ENCODE measurements at places on chromosomes 2 and 18. TPM values are rescaled to one million over a fixed set of nuclear protein-coding genes. Genes with fewer than 3 reads are reported as not detected.

Gene HOXD3
- total RNA-seq, result 1.9 TPM

Gene FAM124B
- total RNA-seq, result not detected

Gene EMILIN1
- 24.1 TPM for total RNA-seq

Gene MARCHF4
- 0.86 TPM for total RNA-seq

Gene DSC2
- total RNA-seq, result 10.2 TPM

Gene ASXL3
- total RNA-seq, result 18.2 TPM

Gene CFAP53
- 0.84 TPM for total RNA-seq

Gene FLACC1
- total RNA-seq, result 1.0 TPM

GRCh38 chr18:58929206-58929605 is 64.5 kb downstream of the ZNF532 start:
- no peak overlapping the region for H3K27ac ChIP-seq
- no peak overlapping the region for H3K4me3 ChIP-seq

GRCh38 chr2:104889960-104890684 is 36.2 kb downstream of the POU3F3 start:
- H3K4me1 ChIP-seq, result no peaks in the 10 kb centered on the region
- no peak overlapping the region for H3K4me3 ChIP-seq
- H3K36me3 ChIP-seq, result no peaks in the 10 kb centered on the region
- H3K27ac ChIP-seq, result no peak overlapping the region
- DNase-seq, result no peak

GRCh38 chr2:218065239-218066006 is 3.6 kb upstream of the RUFY4 start:
- H3K27me3 ChIP-seq, result peaks cover 20% of the 10 kb centered on the region
- DNase-seq, result no peak
- no peak overlapping the region for H3K4me3 ChIP-seq
- H3K4me1 ChIP-seq, result no peaks in the 10 kb centered on the region
- H3K36me3 ChIP-seq, result no peaks in the 10 kb centered on the region

- no peaks in the 10 kb centered on the region for H3K27me3 ChIP-seq
- no peaks in the 10 kb centered on the region for H3K4me1 ChIP-seq
- no peak overlapping the region for H3K27ac ChIP-seq
- no peak for DNase-seq
These were observed 814.5 kb upstream of the PIK3C3 start for GRCh38 chr18:41140506-41140905.

DNA sequence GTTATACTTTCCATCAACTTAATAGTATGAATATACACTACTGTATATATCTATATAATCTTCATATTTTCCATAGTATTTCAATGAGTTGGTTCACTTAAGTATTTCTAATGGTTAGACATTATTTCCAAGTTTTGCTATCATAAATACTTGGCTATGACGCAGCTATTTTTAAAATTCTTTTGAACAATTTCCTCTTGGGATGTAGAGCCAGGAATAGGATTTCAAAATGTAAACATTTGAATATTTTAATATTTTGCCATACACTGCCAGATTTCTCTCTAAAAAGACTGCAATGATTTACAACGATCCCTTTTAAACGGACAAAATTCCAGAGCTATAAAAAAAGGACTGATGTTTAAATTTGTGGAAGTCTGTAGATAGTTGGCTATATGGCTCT is 95.6 kb downstream of the NUP35 start:
- no peak overlapping the region for H3K4me3 ChIP-seq
- no peaks in the 10 kb centered on the region for H3K36me3 ChIP-seq
- H3K27me3 ChIP-seq, result no peaks in the 10 kb centered on the region
- no peak for DNase-seq

DNA sequence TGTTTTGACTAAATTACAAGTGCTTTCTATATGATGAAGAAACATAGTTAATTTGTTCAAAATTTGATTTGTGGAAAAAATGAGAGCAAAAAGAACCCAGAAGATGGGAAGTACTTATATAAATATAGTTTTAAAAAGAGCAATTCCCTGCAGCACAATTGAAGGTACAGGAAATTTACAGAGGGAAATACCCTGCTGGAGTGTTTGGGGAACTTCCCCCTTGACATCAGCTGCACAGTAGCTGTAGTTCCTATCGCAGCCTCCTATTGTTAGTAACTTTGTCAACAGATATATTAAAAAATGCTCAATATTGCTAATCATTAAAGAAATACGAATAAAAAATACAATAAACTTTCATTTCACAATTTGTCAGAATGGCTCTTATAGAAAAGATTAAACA is 1118.8 kb upstream of the ZEB2 start:
- no peaks in the 10 kb centered on the region for H3K27me3 ChIP-seq
- H3K36me3 ChIP-seq, result no peaks in the 10 kb centered on the region
- no peak overlapping the region for H3K27ac ChIP-seq
- no peak overlapping the region for H3K4me3 ChIP-seq

DNA sequence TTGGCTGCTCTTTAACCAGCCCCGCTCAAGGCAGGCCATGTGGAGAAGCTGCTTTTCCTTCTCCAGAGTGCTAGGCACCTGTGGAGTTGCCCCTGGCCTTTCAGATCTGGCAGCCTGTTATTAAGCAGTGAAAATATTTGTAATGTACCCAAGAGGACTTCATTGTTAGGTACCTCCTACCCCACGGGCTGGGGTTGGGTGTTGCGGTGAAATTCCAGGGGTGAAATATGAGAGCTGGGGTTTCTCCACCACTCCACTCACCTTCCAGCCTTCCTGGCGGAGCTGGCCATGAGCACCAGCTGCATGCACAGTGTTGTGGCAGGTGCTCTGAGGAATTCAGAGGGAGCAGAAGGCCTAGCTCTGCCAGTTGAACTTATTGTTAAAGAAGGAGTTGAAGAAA is 39.1 kb downstream of the NTSR2 start:
- no peak for DNase-seq
- no peak overlapping the region for H3K4me3 ChIP-seq

DNA sequence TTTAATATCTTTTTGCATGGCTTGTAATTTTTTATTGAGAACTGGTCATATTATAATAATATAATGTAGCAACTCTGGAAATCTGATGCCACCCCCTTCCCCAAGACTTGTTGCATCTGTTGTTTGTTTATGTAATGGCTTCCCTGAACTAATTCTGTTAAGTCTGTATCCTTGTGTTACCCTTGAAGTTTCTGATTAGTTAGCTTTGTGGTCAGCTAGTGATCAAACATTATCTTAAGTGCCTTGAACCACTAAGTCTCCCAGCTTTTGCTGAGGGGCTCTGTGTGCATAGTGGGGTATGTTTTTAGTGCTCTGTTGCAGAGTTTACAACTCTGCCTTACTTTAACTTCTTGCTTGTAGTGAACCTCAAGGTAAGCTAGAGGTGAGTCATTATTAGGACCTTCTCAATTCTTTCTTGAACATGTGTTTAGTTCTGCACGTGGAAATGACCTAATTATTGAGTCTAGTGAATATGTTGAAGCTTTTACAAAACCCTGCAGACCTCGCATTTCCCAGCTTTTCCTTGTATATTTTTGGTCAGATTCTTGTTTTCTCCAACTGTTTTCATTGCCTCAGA is 24.8 kb downstream of the SMCHD1 start:
- no peak overlapping the region for H3K4me3 ChIP-seq
- no peaks in the 10 kb centered on the region for H3K27me3 ChIP-seq

- no peak for DNase-seq
- H3K4me1 ChIP-seq, result peaks cover 11% of the 10 kb centered on the region
- no peak overlapping the region for H3K27ac ChIP-seq
- H3K36me3 ChIP-seq, result no peaks in the 10 kb centered on the region
- no peak overlapping the region for H3K4me3 ChIP-seq
These were observed 163.8 kb downstream of the FAM210A start for GRCh38 chr18:13562494-13563029.

GRCh38 chr2:187493877-187494568 is 46.0 kb upstream of the CALCRL start:
- peaks cover 12% of the 10 kb centered on the region for H3K36me3 ChIP-seq
- H3K4me3 ChIP-seq, result no peak overlapping the region
- peaks cover 3% of the 10 kb centered on the region for H3K4me1 ChIP-seq
- no peaks in the 10 kb centered on the region for H3K27me3 ChIP-seq
- no peak for DNase-seq

DNA sequence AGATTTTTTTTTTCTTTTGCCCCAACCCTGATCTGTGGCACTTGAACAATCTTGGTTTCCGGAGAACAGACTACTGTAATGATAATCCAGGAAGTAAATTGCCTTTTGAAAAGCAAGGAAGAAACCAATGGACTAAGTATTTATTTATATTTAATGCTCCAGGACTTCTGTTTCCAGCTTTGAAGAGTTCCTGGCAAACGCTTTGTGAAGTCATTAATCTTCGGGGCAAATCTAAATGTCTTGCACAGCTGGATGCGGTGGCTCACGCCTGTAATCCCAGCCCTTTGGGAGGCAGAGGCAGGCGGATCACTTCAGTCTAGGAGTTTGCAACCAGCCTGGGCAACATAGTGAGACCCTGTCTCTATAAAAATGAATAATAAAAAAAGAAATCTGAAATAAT is 135.1 kb upstream of the GATA6 start:
- DNase-seq, result no peak
- H3K4me1 ChIP-seq, result peaks cover 9% of the 10 kb centered on the region
- H3K4me3 ChIP-seq, result no peak overlapping the region
- H3K27me3 ChIP-seq, result no peaks in the 10 kb centered on the region

GRCh38 chr2:232688201-232688600 is 8.9 kb upstream of the GIGYF2 start:
- peaks cover 7% of the 10 kb centered on the region for H3K27me3 ChIP-seq
- no peaks in the 10 kb centered on the region for H3K36me3 ChIP-seq
- no peak overlapping the region for H3K27ac ChIP-seq
- DNase-seq, result no peak

DNA sequence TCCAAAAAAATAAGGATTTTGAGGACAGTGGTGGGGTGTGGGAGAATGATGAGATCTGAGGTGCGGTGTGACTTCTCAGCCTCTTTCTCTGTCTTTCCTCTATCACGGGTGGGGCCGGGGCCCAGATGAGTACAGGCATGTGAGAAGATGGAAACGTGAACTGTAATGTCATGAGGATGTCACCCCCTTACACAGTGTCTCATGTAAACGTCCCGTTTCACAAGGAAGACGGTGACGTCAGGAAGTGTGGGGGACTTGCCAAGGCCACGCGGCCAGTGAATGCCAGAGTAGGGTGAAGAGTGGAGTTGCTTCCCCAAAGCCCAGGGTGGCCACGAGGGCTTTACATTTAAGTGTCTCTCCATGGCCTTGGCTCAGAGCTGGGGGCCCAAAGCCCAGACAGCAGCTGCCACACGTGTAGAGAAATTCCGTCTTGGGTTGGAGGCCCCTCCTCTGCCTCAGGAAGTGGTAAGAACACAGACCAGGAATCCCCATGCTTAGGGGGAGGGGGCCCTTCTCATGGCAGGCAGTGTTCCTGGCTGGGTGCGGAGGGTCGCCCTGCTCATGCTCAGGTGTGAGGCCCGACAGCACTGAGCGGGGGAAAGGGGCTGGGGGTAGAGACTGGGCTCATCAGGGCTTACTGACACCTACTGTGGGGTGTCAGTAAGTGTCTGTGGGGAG is 80.9 kb upstream of the SMAD7 start:
- H3K4me1 ChIP-seq, result no peaks in the 10 kb centered on the region
- DNase-seq, result no peak
- no peak overlapping the region for H3K4me3 ChIP-seq
- no peaks in the 10 kb centered on the region for H3K27me3 ChIP-seq

DNA sequence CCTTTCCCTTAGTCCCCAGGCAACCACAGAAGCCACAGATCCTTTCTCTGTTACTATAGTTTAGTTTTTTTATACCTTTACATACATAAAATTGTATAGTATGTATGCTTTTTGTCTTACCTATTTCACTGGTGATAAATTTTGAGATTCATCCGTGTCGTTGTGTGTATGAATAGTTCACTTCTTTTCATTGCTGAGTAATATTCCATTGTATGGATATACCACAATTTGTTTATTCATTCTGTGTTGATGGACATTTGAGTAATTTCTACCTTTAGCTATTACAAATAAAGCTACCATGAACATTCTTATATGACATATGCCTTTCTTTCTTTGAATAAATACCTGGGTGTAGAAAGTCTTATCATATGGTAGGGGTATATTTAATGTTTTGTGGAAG is 102.8 kb upstream of the CERS6 start:
- peaks cover 9% of the 10 kb centered on the region for H3K36me3 ChIP-seq
- DNase-seq, result no peak
- H3K27ac ChIP-seq, result no peak overlapping the region
- H3K4me1 ChIP-seq, result peaks cover 18% of the 10 kb centered on the region
- no peak overlapping the region for H3K4me3 ChIP-seq

DNA sequence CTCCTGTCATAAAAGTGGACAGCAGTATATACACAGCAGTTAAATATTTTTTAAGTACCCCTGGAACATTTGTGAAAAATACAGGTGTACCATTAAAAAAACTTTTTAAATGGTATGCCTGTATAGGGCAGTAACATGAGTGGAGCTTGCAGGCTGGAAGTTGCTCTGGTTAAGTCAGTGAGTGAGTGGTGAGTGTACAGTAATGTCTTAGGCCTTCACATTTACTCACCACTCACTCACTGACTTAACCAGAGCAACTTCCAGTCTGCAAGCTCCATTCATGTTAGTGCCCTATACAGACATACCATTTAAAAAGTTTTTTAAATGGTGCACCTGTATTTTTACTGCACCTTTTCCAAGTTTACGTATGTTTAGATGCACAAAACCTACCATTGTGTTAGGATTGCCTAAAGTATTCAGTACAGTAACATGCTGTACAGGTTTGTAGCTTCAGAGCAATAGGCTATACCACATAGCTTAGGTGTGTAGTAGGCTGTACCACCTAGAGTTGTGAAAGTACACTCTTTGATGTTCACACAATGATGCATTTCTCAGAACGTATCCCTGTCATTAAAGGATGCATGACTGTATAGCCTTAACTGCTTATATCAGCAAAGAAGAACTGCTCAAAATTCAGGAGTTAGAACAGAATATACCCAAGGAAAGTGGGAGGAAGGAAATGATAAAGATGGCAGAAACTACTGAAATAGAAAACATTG is 112.6 kb downstream of the EHBP1 start:
- no peaks in the 10 kb centered on the region for H3K27me3 ChIP-seq
- H3K4me1 ChIP-seq, result no peaks in the 10 kb centered on the region
- DNase-seq, result no peak
- no peak overlapping the region for H3K4me3 ChIP-seq
- H3K27ac ChIP-seq, result no peak overlapping the region

GRCh38 chr2:6982449-6982848 is 65.2 kb downstream of the RNF144A start:
- no peak overlapping the region for H3K4me3 ChIP-seq
- no peak overlapping the region for H3K27ac ChIP-seq
- H3K4me1 ChIP-seq, result peaks cover 63% of the 10 kb centered on the region
- peaks cover 30% of the 10 kb centered on the region for H3K36me3 ChIP-seq

DNA sequence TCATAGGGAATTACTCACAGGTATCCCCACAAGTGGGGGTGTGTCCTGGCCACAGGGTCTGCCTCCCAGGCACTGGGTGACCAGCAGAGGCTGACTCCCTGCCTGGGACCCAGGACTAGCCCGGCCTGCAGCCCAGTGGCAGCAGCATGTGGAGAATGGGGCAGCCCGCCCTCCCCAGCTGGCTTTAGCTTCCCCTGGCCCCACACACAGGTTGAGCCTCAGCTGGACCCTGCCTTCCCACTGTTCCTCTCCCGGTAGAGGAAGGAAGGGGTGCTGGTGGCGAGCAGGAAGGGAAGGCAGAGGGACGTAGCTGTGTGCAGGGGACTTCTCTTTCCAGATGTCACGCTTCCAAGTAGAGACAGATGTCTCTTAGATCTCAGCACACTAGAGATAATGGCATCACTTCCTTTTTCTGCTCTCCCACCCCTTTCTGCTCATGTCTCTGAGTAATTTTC is 51.4 kb downstream of the EMILIN2 start:
- no peak for DNase-seq
- no peak overlapping the region for H3K27ac ChIP-seq
- no peaks in the 10 kb centered on the region for H3K27me3 ChIP-seq
- H3K4me1 ChIP-seq, result peaks cover 9% of the 10 kb centered on the region

All from neural crest cell (in vitro differentiated cells).